Activated T-cell treated with anti-CD3 and anti-CD28 coated beads, Interleukin-2, amount 50 U/mL, for 72 hours (primary cell): ENCODE measurements at places on chromosomes 2 and 18.

- no peaks in the 10 kb centered on the region for H3K27me3 ChIP-seq
- H3K4me3 ChIP-seq: no peak overlapping the region
- H3K4me1 ChIP-seq: no peaks in the 10 kb centered on the region
- H3K36me3 ChIP-seq: no peaks in the 10 kb centered on the region
- DNase-seq: no peak
- no peak overlapping the region for H3K27ac ChIP-seq
Measured at GRCh38 chr18:7666195-7666776, 99.2 kb downstream of the PTPRM start.

DNA sequence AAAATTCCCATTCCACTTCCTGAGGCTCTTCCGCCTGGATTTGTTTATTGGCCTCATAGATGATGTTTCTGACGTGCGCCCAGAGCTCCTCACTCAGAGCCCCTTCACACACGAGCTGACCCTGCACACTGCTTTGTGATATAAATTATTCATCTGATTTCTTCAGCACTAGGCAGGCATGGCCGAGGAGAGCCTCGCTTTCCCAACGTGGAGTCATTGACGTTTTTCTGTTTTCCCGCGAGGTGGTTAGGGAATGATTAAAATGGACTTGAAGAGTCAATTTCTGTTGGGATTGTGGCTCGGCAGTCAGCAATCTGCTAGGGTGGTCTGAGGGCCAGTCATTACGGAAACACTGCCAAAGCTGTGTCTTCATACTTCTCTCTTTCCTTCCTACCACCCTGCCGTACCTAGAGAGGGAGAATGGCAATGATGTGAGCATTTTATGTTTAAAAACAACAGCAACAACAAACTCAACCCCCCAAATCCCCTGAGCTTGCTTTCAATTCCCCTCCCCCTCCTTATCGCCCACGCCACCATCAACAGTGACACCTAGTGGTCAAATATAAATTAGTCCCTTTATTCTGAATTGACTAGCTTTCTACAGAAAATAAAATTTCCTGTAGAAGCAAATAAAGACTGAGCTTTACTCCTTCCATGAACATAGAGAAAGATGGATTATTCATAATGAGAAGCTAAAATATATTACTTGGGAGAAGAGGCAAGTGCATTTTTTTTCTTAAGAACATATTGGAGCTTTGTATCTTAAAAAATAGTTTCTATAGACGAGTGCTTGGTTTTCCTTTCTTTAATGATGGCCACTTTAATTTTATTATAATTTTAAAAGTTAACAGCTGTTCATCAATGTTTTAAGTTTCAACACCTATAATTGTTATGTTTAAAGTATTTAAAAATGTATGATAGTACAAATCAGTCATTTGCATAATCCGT lies 285.1 kb downstream of the MTX2 start:
- DNase-seq: peak; percentile 35
- H3K36me3 ChIP-seq: no peaks in the 10 kb centered on the region
- H3K4me3 ChIP-seq: peak overlapping the region; percentile 90
- no peak overlapping the region for H3K27ac ChIP-seq

DNA sequence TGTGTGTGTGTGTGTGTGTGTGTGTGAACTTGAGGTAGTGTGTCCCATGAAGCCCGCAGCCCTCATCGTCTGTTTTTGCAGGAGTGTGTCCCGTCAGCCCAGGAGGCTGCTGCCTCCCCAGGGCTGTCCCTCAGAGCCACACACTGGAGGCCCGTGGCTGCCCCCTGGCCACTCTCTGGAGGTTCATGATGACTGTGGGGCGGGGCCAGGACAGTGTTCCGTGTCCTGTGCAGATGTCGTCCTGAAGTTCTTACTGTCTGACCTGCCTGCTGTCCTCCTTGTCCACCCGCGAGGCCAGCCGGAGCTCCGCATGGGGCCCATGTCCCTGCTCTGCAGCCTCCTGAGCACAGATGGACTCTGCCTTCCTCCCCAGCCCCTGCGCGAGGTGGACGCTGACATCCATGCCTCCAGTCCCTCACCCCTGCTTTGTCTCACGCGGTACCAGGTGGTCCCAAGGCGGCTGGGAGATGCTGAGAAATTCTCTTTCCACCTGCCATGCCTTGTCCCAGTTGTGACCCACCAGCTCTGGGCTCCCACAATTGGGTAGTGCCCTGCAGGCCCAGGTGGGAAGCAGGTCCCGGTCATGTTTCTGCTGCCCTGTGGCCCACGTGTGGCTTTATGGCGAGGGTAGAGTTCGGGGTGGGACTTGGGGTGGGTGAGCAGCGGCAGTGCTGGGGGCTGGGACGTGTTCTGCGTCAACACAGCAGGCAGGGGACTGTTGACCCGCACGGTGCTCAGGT lies 92.8 kb downstream of the NFATC1 start:
- no peak overlapping the region for H3K27ac ChIP-seq
- no peaks in the 10 kb centered on the region for H3K27me3 ChIP-seq
- no peak for DNase-seq
- H3K36me3 ChIP-seq: no peaks in the 10 kb centered on the region
- H3K4me3 ChIP-seq: no peak overlapping the region

DNA sequence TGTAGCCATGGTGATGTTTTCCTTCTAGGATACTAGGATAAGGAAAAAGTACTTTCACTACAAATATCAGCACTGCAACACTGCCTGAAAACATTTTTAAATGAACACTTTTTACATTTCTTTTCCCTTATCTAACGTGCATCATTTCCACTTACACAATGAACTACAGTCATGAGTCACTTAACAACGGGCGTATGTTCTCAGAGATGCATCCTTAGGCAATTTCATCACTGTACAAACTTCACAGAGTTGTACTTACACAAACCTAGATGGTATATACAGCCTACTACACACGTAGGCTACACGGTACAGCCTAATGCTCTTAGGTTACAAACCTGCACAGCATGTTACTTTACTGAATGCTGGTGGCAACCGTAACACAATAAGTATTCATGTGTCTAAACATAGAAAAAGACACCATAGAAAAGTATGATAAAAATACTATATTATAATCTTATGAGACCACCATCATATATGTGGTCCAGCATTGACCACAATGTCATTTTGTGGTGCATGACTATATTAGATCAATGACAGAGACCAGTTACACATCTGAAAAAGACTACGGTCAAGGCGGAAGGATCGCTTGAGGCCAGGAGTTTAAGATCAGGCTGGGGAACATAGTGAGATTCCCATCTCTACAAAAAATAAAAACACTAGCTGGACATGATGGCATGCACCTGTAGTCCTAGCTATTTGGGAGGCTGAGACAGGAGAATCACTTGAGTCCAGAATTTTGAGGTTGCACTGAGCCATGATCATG lies 39.8 kb downstream of the WDR33 start:
- H3K36me3 ChIP-seq: no peaks in the 10 kb centered on the region
- no peak overlapping the region for H3K27ac ChIP-seq
- peaks cover 12% of the 10 kb centered on the region for H3K4me1 ChIP-seq
- H3K4me3 ChIP-seq: no peak overlapping the region

GRCh38 chr2:182907081-182907830 lies 40.8 kb upstream of the FRZB start:
- no peak overlapping the region for H3K4me3 ChIP-seq
- H3K27me3 ChIP-seq: no peaks in the 10 kb centered on the region
- DNase-seq: no peak
- H3K36me3 ChIP-seq: no peaks in the 10 kb centered on the region
- H3K27ac ChIP-seq: no peak overlapping the region

GRCh38 chr2:235921508-235922191 lies 246.5 kb downstream of the GBX2 start:
- DNase-seq: no peak
- H3K4me3 ChIP-seq: no peak overlapping the region
- no peaks in the 10 kb centered on the region for H3K36me3 ChIP-seq
- no peaks in the 10 kb centered on the region for H3K4me1 ChIP-seq

DNA sequence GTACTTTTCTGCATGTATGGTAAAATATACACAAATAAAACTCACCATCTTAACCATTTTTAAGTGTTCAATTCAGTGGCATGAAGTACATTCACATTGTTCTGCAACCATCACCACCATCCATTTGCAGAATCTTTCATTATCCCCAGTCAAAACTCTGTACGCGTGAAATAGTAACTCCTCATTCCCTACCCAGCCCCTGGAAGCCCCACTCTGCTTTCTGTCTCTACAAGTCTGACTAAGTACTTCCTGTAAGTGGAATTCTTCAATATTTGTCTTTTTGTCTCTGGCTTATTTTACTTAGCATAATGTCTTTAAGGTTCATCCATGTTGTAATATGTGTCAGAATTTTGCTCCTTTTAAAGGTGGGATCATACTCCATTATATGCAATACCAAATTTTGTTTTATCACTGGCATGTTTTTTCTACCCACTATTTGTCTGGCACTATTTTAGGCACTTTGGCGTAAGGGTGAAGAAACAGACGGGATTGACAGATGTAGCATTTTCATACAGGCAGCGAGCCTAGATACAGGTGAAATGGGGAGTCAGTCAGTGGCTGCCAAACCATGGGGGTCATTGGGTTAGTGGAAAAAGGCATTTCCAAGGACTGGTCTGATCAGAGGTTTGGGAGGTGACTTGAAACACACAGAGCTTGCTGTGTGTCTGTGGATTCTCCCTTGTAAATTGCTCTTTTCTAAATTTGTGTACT lies 163.2 kb upstream of the MYCN start:
- H3K4me1 ChIP-seq: no peaks in the 10 kb centered on the region
- H3K27me3 ChIP-seq: peaks cover 7% of the 10 kb centered on the region
- DNase-seq: no peak
- no peaks in the 10 kb centered on the region for H3K36me3 ChIP-seq
- no peak overlapping the region for H3K4me3 ChIP-seq

DNA sequence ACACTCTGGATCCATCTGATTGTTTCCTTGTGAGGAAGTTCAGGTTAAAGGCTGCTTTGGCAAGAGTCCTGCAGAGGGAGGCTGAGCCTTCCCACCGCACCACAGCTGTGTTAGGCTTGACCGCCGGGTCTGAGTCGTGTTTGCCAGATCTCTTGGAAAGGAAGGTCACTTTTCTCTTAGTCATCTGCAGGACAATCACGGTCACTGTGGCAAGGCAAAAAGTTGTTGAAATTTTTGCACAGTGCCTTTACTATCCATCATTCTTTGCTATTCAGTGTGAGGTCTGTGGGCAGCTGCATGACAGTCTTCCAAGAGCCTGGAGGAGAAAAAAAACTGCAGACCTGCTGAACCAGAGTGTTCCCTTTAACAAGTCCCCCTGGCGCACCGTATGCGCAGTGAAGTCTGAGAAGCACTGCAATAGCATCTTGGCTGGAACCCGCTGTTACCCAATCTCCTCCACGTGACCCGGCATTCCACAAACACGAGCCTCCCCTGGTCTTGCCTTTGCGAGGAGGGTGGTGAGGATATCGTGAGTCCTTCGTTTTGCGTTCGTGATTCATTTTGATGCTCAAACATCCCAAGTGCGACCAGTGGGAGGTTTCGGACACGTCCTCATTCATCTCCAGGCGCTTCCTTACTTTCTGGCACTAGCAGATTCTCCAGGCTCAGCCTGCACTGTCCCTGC lies 23.0 kb downstream of the BIN1 start:
- H3K4me3 ChIP-seq: peak overlapping the region; percentile 68
- no peaks in the 10 kb centered on the region for H3K36me3 ChIP-seq
- DNase-seq: no peak
- H3K27me3 ChIP-seq: no peaks in the 10 kb centered on the region
- peak overlapping the region; percentile 85 for H3K27ac ChIP-seq

DNA sequence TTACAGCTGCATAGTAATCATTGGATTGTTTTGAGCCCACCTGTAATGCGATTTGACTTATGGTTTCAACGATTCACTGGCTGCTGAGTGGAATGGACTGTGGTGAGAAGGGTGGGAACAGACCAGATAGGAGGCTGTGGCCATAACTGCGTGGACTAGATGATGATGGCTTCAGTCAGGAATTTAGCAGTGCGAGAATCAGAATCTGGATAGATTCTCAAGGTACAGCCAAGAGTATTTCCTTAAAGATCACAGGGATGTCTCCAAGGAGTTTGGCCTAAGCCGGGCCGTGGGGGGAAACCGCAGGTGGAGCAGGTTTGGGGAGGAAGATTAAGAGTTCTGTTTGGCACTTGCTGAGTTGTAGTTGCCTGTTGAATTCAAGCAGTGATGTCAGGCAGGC lies 44.0 kb upstream of the CHMP1B start:
- no peaks in the 10 kb centered on the region for H3K4me1 ChIP-seq
- DNase-seq: no peak
- H3K4me3 ChIP-seq: no peak overlapping the region

GRCh38 chr2:220756653-220757052 lies 815.5 kb downstream of the EPHA4 start:
- no peak overlapping the region for H3K27ac ChIP-seq
- no peaks in the 10 kb centered on the region for H3K27me3 ChIP-seq
- H3K4me1 ChIP-seq: no peaks in the 10 kb centered on the region
- H3K36me3 ChIP-seq: no peaks in the 10 kb centered on the region

DNA sequence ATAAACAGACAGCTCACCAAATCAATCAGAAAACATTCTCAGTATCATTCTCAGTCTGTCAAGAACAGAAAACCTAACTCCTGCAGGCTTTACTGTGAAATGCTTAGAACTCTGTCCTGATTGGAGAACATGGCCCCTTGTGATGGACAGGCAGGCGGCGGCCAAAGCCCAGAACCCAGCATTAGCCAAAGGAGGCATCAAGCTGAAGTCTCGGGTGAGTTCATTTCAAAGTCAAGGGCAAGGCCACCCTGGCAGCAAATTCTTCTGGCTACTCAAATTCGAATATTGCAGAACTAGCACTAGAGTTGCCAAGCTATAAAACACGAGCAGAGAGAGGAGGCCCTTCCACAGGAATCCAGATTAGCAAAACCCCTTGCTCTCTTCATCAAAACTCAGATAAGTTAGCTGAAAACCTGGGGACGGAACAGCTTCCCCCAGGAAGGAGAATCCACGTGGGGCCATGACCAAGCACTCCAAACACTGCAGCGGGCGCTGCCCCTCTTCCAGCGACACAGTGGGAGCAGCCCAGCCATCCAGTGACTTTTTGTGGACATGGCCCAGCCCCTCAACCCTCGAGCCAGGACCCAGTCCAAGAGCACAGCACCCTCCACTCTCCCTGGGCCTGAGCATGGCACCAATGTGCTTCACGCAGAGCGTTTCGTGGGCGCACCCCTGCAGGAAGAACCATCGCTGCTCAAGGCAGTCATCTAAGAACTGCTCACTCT lies 98.6 kb downstream of the HDAC4 start:
- peaks cover 8% of the 10 kb centered on the region for H3K36me3 ChIP-seq
- peaks cover 14% of the 10 kb centered on the region for H3K27me3 ChIP-seq
- no peak overlapping the region for H3K4me3 ChIP-seq
- H3K4me1 ChIP-seq: peaks cover 79% of the 10 kb centered on the region
- no peak for DNase-seq
- no peak overlapping the region for H3K27ac ChIP-seq

- no peak for DNase-seq
- no peaks in the 10 kb centered on the region for H3K27me3 ChIP-seq
- no peaks in the 10 kb centered on the region for H3K4me1 ChIP-seq
Measured at GRCh38 chr2:6082625-6083018, 390.4 kb downstream of the SOX11 start.
